HuH-7 (cell line): ENCODE measurements at places on chromosomes 5 and 9.
A peak's percentile ranks its signal among the peaks of the same experiment; 100 is the strongest.

DNA sequence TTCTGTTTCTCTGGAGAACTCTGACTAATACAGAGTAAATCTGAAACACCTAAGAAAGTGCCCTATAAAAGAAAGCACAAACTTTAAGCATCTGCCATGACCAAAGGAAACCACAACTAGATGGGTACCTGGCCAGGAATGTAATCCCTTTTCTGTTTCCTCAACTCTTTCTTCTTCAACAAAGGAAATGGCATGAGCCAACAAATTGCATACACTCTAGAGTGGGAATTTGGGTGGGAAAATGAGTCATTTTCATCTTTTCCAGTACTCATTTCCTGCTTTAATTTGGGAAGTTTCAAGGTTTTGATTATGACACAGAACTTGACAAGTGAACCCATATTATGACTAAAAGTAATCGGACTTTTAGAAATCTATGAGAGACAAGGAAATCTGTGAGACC is 349.2 kb upstream of the RORB start:
- no peak for DNase-seq

- DNase-seq = no peak
These were observed 721.5 kb downstream of the SEMA5A start for GRCh38 chr5:8824371-8824770.

DNA sequence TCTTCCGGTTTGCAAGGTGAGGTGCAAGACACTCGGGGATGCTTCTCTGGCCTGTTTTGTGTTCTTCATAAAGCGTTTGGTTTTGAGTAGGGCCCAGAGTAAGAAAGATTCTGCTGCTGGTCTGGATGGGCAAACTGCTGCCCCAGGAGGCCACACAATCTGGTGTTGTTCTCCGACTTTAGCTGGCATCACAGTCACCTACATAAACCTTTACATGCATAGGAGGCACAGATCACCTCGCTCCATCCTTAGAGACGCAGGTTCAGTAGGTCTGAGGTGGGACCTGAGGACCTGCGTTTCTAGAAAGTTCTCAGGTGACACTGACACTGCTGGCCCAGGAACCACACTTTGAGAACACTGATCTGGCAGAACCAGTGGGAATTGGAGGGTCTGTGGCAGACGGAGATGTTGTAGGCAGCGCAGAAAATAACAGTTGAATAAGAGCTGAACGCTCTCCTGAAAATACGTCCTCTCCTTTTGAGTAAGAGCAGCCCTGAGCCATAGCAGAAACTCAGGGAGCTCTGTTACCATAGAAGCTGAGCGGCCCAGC is 3.9 kb upstream of the SLC6A3 start:
- no peak for DNase-seq

- DNase-seq = no peak
These were observed 135.6 kb downstream of the KCNIP1 start for GRCh38 chr5:170639221-170639925.

- DNase-seq = no peak
These were observed 53.5 kb upstream of the MCCC2 start for GRCh38 chr5:71533615-71534014.

- DNase-seq = no peak
These were observed 18.8 kb downstream of the FIBCD1 start for GRCh38 chr9:130920233-130920632.

GRCh38 chr9:129885670-129886106 is 50.4 kb downstream of the USP20 start:
- DNase-seq = peak; percentile 95

GRCh38 chr5:168878135-168878745 is 299.1 kb upstream of the PANK3 start:
- no peak for DNase-seq

DNA sequence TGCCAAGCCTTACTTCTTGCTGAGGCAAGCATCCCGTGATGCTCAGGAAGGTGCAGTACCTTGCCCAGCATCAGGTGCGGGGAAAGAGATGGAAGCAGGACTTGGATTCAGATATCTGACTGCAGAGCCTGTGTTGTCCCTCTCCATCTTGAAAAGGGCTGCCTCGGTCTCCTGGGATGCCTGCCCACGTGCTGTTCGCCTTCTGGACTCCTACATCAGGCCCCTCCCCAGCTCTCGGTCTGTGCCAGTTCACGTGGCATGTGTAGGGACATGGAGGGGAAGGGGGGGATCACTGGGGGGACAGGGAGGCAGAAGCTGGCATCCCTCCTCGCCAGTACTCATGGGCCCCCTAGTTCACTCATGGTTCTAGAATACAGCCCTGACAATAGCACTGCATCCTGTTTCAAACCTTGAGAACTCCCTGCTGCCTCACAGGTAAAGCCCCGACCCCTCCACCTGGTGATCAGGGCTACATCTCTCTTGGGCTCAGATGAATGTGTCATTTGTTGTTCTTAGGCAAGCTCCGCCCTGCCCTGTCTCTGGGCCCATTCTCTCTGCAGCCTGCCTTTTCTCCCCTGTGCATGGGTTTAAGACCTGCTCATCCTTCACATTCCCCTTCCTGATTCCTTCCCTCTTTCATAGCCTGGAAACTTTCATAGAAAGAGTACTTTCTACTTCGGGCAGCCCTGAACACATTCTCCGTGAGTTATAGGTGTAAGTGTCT is 38.9 kb upstream of the SLC25A51 start:
- no peak for DNase-seq

GRCh38 chr9:631596-631995 is 209.9 kb upstream of the DMRT1 start:
- DNase-seq = no peak
